ENCODE measurements at places on chromosomes 4 and X.

GRCh38 chr4:144611850-144612249, 34.1 kb upstream of the HHIP start:
- no peak for DNase-seq

- DNase-seq, result peak; percentile 30
Observed at GRCh38 chr4:142809559-142809958, 36.5 kb downstream of the INPP4B start.

- DNase-seq, result no peak
Observed at GRCh38 chrX:153627675-153628111, 19.3 kb upstream of the DUSP9 start.

- no peak for DNase-seq
Observed at GRCh38 chr4:152258391-152258790, 277.5 kb downstream of the FBXW7 start.

GRCh38 chr4:102994803-102995202, 24.7 kb downstream of the SLC9B1 start:
- DNase-seq, result no peak

All from fibroblast of the aortic adventitia (primary cell).